ENCODE measurements at places on chromosomes 11 and 22.

GRCh38 chr11:67436459-67437081, 912 bp downstream of the PTPRCAP start:
- peak; percentile 11 for DNase-seq

- no peak for DNase-seq
Measured at GRCh38 chr22:39365492-39365780, 15.6 kb downstream of the SYNGR1 start.

- no peak for DNase-seq
Measured at GRCh38 chr11:19306179-19306944, 65.6 kb upstream of the E2F8 start.

- no peak for DNase-seq
Measured at GRCh38 chr22:36907253-36908195, 5.9 kb upstream of the CSF2RB start.

- DNase-seq: no peak
Measured at GRCh38 chr22:27387561-27387960, 414.0 kb downstream of the MN1 start.

GRCh38 chr11:27401833-27402316, 38.9 kb upstream of the CCDC34 start:
- no peak for DNase-seq

GRCh38 chr11:79049741-79050179, 391.1 kb downstream of the TENM4 start:
- DNase-seq: no peak

Data from astrocyte of the spinal cord (primary cell).